ENCODE measurements at places on chromosomes 6 and 20. TPM values are rescaled to one million over a fixed set of nuclear protein-coding genes. Genes with fewer than 3 reads are reported as not detected.

ADGB gene
- total RNA-seq = not detected

PACSIN1 gene
- 0.29 TPM for total RNA-seq

TP53TG5 gene
- 0.67 TPM for total RNA-seq

ZGPAT gene
- 28.0 TPM for total RNA-seq

MTG2 gene
- total RNA-seq = 48.2 TPM

ADRM1 gene
- total RNA-seq = 95.4 TPM

C20orf202 gene
- total RNA-seq = not detected

TLDC2 gene
- not detected for total RNA-seq

TNF gene
- 57.8 TPM for total RNA-seq

BMP2 gene
- total RNA-seq = not detected

MICA gene
- total RNA-seq = 4.6 TPM

SMOC2 gene
- total RNA-seq = not detected

CAP2 gene
- total RNA-seq = not detected

DNA sequence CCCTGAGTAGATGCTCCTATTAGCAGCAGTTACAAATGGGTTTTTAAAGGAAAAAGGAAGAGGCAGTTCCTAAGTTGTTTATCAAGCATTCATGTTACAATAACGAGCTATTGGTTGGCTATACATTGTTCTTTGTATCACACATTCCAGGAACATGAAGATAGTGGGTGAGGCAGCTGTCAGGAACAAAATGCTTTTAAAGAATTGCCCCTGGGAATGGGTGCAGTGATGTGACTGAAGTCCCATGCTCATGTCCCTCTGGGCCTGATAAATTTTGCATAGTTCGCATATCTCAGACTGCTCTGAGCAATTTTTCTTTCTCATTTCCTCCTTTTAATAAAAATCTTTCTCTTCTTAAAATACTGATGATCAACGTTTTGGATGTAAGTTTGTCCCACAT lies 3.7 kb downstream of the ENPP1 start:
- DNase-seq = no peak

- DNase-seq = no peak
These were observed 135.8 kb downstream of the KIF16B start for GRCh38 chr20:16437387-16437996.

GRCh38 chr20:47921408-47921807 lies 136.1 kb upstream of the SULF2 start:
- DNase-seq = no peak

GRCh38 chr6:10513544-10513943 lies 7.6 kb upstream of the GCNT2 start:
- DNase-seq = no peak

GRCh38 chr6:8481727-8482126 lies 46.4 kb upstream of the SLC35B3 start:
- no peak for DNase-seq

- DNase-seq = no peak
These were observed 128.5 kb downstream of the QRSL1 start for GRCh38 chr6:106757722-106758467.

- DNase-seq = no peak
These were observed 41.9 kb upstream of the SIM1 start for GRCh38 chr6:100506651-100507050.

- DNase-seq = no peak
These were observed 57.6 kb upstream of the IPCEF1 start for GRCh38 chr6:154414021-154414813.

DNA sequence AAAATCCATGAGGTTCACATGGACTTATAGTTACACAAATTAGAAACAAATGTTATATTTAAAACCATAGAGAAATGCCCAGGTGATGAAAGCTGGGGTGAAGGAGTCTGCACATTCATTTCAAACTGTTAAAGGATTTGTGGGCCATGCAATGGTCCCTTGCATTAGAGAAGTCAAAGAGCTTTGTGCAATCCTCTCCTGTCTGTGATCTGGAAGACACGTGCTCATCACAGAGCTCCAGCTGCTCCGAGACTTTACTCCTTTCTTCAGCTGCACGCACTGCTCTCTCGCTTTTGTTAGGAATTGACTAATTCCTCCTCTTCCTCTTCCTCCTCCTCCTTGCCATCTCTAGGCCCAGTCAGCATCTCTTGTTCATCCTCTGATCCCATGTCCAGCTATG lies 4.1 kb upstream of the AIF1 start:
- DNase-seq = no peak
